Upper lobe of left lung (tissue), 6 donors: ENCODE measurements at places on chromosomes 7 and 10. TPM values are rescaled to one million over a fixed set of nuclear protein-coding genes. Genes with fewer than 3 reads are reported as not detected.
A peak's percentile ranks its signal among the peaks of the same experiment; 100 is the strongest.

- H3K36me3 ChIP-seq: no peaks in the 10 kb centered on the region
- no peak overlapping the region for H3K4me3 ChIP-seq
- peaks cover 5% of the 10 kb centered on the region for H3K4me1 ChIP-seq
- H3K27ac ChIP-seq: no peak overlapping the region
These were observed 32.1 kb downstream of the ADCYAP1R1 start for GRCh38 chr7:31084226-31084625.

- no peaks in the 10 kb centered on the region for H3K27me3 ChIP-seq
- no peaks in the 10 kb centered on the region for H3K36me3 ChIP-seq
- H3K27ac ChIP-seq: no peak overlapping the region
- no peak for DNase-seq
- H3K4me1 ChIP-seq: no peaks in the 10 kb centered on the region
- no peak overlapping the region for H3K4me3 ChIP-seq
These were observed 1439.9 kb upstream of the CELF2 start for GRCh38 chr10:9577746-9578145.

DNA sequence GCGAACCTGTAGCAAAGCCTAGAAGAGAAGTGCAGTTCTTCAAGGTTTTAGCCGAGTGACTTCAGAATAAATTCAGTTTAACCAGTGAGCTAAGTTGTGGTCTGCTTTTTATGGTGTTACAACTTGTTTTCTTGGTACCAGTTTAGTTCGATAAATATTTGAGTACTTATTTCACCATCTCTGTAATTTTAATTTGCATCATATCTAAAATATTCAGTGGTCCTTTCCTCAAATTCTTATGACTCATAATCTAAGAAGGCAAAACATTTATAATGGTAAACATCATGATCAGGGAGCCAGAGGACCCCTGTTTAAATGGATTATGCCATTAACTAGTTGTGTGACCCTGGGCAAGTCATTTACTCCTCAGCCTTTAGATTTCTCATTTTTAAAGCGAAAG is 4.1 kb upstream of the BMPER start:
- H3K27ac ChIP-seq: no peak overlapping the region
- H3K36me3 ChIP-seq: no peaks in the 10 kb centered on the region
- H3K27me3 ChIP-seq: peaks cover 17% of the 10 kb centered on the region

- H3K27me3 ChIP-seq: no peaks in the 10 kb centered on the region
- no peak overlapping the region for H3K27ac ChIP-seq
- H3K4me3 ChIP-seq: no peak overlapping the region
- no peak for DNase-seq
These were observed 131.7 kb downstream of the DGKI start for GRCh38 chr7:137715121-137715520.

DNA sequence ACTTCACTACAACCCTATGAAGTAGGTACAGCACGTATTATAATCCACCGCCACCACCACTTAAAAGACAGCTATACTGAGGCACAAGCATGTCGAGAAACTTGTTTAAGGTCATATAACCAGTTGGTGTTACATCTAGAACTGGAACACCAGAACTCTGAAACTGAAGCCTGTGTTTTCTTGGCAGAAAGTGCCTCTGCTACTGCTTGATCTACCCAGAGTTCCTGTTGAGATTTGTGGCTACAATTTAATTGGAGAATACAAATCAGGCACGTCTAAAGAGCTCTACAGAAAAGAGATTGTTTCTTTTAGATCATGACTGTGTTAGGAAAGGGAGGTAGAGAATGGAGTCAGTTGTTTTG is 4.3 kb upstream of the ADD3 start:
- H3K4me3 ChIP-seq: no peak overlapping the region

DNA sequence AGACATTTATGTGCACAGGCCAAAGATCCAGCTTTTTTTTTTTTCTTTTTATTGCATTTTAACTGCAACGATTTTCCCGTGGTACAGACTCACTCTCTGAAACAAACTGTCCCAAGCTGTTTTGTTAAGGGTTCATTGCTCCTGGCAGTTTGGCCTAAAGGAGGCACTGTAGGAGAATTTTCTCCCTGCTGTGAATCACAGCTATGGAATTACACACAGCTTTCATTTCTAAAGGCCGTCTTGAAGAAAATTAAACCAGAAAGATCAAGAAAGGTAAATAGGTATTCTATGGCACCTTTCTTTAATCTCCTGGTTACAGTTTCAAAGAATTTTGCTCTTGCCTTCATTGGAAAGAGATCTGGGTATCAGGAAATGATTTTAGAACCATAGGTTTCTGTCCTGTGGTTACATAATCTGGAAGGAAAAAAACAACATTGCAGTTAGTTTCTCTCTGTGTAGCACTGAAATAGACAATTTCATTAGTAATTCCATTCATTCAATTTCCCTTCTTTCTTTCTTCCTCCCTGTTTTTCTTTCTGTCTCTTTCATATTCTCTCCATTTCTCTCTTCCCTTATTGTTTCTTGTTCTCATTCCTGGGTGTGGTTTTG is 51.2 kb downstream of the PDK4 start:
- no peaks in the 10 kb centered on the region for H3K36me3 ChIP-seq
- peaks cover 54% of the 10 kb centered on the region for H3K4me1 ChIP-seq
- no peak for DNase-seq
- peak overlapping the region; percentile 73 for H3K27ac ChIP-seq
- H3K4me3 ChIP-seq: peak overlapping the region; percentile 37

The POLR2J3 gene
- 17.2 TPM for total RNA-seq
